ENCODE measurements at places on chromosomes 12 and 14. TPM values are rescaled to one million over a fixed set of nuclear protein-coding genes. Genes with fewer than 3 reads are reported as not detected.

DNA sequence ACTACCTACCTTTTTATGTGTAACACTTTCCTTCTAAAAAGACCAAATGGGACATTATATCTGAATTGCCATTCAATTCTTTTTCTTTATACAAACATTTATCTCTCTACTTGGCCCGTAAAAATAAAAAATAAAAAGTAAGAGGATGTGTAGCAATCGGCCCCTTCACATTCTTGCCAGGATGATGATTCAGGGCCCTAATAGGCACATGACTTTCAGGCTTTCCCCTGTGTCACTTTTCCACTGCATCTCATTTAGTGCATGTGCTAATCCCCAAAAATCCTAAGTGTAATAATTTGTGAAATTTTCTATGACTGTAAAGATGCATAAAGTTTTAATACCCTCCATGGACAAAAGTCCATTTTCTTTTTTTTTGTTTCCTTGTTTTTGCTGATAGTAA lies 23.0 kb upstream of the ATP2B1 start:
- peak; percentile 25 for DNase-seq

DNA sequence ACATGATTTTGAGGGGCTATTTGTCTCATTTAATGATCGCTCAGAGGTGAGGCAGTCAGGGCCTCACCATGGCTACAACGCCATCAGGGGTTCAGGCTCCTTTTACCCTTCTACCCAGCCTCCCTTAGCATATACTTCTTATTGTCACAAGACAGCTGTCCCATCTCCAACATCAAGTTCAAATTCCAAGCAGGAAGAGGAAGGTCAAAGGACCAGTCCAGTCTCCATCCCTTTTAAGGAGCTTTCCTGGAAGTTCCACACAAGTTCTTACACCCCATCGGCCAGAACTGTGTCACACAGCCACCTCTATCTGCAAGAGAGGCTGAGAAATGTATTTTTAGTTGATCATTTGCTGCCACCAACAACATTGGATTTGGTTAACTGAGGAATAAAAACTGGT lies 8.3 kb upstream of the TMEM106C start:
- DNase-seq, result no peak

- no peak for DNase-seq
These were observed 26.8 kb upstream of the PEX5 start for GRCh38 chr12:7162691-7163114.

DNA sequence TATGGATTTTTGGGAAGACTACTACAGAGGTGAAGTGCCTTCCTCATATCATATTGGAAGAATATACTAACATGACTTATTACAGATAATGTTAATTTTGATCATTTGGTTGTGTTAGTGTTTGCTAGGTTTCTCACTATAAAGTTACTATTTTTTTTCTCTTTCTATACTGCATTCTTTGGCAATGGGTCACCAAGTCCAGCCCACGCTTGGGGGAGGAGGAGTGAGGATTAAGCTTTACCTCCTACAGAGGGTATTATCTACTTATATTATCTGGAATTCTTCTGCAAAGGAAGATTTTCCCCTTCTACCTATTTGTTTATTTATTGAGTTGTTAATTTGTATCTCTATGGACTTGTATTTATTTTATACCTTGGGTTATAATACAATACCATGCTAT lies 31.5 kb downstream of the SCN8A start:
- no peak for DNase-seq

GRCh38 chr12:12817616-12818015 lies 4.5 kb downstream of the DDX47 start:
- DNase-seq, result no peak

GRCh38 chr14:79658221-79658620 lies 553.1 kb downstream of the DIO2 start:
- DNase-seq, result no peak

The SLCO1C1 gene
- 0.36 TPM for polyA plus RNA-seq

DNA sequence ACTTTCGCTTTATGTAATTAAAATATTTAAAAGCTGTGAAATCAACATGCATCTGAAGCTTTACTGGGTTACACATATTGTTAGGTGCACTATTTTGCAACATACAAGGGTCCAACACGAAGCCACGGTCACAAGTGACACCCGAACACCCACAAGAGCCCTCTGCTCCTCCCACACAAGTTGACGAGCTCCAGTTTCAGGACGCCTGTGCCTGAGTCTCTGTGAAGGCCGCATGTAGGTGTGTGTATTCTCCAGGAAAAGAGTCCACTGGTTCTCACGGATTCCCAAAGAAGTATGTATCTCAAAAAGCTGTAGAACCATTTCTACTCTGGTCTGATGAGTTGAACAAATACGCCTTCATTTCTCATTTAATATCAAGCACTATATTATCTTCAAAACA lies 12.0 kb downstream of the SLC15A4 start:
- no peak for DNase-seq

- DNase-seq, result peak; percentile 87
These were observed at the start of gene ABCD2 for GRCh38 chr12:39619660-39620433. ABCD2 (minus strand) TSS chr12:39619803; CDS start chr12:39619615, 188 bp downstream.

DNA sequence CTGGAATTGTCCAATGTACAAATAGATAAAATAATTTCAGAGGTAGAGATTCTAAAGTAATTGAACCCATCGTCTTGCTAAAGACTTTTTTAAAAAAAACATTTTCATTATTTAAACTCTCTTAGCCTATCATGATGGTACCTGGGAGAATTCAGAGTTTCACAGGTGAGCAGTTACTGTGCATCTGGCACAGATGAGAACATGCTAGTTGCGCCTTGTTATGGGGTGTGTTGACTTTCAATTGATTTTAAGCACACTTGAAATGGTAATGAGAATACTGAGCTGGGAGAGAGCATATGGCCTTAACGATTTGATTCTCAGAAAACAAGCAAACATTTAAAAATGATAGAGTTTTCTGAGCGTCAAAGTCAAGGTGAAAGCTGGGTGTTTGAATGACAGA lies 66.6 kb downstream of the FLRT2 start:
- DNase-seq, result no peak

DNA sequence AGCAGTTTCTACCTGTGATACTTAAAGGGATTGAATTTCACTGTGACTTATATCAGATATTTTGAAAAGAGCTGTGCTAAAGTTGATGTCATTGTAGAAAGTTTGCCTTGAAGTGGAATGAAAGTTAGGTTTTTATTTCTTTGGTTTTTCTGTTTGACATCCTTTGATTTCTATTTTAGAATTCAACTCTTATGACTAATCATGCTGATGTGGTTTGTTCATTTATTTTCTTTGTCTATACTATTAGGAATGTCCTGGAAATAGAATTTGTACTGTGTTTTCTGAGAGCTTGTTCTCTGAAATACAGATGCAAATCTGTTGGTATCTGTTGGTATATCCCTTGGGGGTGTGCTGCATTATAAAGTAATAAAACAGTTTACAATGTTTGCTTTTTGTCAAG lies 3.3 kb downstream of the CNOT2 start:
- DNase-seq, result no peak

The SERPINA12 gene
- polyA plus RNA-seq, result not detected

- no peak for DNase-seq
These were observed 82.6 kb downstream of the SLCO1A2 start for GRCh38 chr12:21252070-21252469.

- DNase-seq, result no peak
These were observed 29.6 kb downstream of the PMCH start for GRCh38 chr12:102167821-102168604.

DNA sequence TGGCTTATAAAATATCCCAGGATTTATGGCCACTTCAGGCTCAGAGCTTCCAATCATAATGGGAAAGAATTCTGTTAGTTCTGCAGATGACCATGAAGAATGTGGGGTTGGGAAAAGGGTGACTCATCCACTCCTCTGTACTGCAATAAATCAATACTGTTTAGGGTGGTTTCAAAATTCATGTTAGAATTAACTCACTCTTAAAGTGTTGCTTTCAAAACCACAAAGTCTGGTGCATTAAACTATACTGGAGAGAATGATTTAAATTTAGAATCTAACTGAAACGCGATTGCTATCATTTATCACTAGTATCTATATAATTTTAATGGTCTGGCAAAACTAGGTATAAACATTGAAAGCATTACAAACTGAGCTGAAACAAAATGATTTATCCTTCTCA lies 798 bp downstream of the CCDC198 start:
- no peak for DNase-seq

DNA sequence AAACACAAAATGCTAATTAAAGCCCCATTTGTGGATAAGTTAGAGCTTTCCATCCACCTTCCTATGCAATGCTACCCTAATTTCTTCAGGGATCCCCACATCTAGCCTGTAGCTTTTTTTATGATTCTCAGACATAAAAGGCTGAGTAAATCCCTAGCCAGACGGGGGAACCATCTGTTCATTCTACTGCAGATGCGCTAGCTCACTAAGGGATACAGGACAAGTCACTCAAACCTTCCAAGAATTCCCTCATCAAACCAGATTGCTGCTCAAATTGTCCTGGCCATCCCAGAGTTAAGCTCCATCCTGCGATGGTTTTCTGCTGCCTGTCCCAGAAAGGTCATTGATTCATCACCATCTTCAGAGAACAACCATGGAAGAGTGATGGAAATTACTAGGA lies 56.7 kb downstream of the MYRFL start:
- no peak for DNase-seq

The SARNP gene
- polyA plus RNA-seq, result 72.1 TPM

The AKT1 gene
- polyA plus RNA-seq, result 194 TPM

The RTL1 gene
- polyA plus RNA-seq, result 43.9 TPM

- no peak for DNase-seq
These were observed 23.3 kb downstream of the ZC2HC1C start for GRCh38 chr14:75092698-75093097.

GRCh38 chr12:68624933-68625332 lies 14.2 kb downstream of the RAP1B start:
- DNase-seq, result no peak

The PZP gene
- polyA plus RNA-seq, result 0.46 TPM

GRCh38 chr14:58356268-58356667 lies 39.5 kb upstream of the TOMM20L start:
- no peak for DNase-seq

The SELPLG gene
- polyA plus RNA-seq, result 3.6 TPM

DNA sequence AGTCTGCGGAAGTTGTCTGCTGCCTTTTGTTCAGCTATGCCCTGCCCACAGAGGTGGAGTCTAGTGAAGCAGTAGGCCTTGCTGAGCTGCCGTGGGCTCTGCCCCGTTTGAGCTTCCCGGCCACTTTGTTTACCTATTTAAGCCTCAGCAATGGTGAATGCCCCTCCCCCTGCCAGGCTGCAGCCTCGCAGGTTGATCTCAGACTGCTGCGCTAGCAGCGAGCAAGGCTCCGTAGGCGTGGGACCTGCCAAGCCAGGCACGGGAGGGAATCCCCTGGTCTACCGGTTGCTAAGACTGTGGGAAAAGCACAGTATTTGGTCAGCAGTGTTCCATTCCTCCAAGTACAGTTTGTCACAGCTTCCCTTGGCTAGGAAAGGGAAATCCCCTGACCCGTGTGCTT lies 143.6 kb downstream of the DYRK2 start:
- DNase-seq, result no peak

DNA sequence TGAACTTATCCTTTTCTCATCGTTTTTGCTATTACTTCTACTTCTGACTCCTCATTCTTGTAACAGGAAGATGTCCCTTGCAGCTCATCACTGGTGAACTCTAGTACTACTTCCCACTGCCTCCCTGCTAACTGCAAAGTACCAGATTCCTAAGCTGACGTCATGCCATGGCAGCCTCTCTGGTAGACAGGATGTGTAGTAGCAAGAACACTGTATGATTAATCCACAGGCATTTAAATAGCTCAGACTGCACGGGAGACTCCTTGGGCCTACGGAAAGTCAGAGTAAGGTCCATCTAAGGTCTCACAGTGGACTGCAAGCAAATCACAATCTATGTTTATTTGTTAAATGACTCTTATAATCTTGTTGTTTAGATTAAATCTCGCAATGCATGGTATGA lies 43.5 kb downstream of the DNAI7 start:
- peak; percentile 67 for DNase-seq

DNA sequence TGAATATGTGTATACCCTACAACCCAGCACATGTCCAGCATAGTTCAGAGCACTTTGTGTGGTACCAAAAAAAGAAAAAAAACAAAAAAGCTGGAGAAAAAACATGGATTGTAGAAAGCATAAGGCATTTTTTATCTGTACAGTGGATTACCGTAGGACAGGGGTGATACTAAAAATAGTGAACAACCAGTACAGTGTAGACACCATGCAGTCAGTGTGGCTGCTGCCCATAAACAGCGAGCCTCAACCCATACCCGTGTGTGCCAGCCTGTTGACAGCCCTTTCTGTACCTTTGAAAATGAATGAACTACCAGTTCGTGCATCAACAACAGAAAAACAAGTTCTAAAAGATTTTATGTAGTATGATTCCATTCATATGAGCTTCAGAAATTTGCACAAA lies 25.1 kb downstream of the RASSF8 start:
- DNase-seq, result no peak

The TMEM132C gene
- polyA plus RNA-seq, result 2.0 TPM

The OLR1 gene
- 0.50 TPM for polyA plus RNA-seq

GRCh38 chr12:82848845-82849244 lies 162.1 kb downstream of the TMTC2 start:
- no peak for DNase-seq

GRCh38 chr12:90280033-90280432 lies 571.4 kb upstream of the ATP2B1 start:
- DNase-seq, result no peak

The MMP14 gene
- polyA plus RNA-seq, result 228 TPM

DNA sequence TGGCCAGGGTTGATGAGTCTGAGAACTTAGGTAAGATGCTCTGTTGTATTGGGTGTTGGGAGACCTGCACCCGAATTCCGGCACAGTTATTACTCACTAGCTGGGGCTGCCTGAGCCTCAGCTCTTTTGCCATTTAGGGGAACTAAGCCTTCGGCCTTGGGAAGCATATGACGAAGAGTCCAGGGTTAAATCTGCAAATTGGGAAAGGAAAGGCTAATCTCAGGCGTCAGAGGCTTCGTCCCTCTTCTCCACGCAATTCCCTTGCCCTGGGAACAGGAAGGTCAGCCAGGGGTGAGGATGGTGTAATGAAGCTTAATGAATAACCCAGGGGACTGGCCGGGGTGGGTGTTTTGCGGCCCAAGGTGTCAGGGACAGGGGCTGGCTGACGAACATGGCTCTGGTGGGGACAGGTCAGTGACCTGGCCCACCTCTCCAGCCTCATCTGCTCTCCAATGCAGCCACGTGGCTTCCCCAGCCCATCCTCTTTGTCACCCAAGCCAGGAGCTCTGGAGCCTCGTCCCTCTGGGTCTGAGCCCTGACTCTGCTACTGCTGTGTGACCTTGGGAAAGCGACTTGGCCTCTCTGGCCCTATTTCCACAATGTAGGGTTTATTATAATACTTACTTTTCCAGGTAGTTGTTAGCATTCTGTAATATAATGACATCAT lies 3.8 kb upstream of the SDSL start:
- DNase-seq, result no peak

- no peak for DNase-seq
These were observed 1.9 kb downstream of the TRIM9 start for GRCh38 chr14:51092965-51093364.

- DNase-seq, result no peak
These were observed 488.5 kb downstream of the LRFN5 start for GRCh38 chr14:42095155-42095554.

DNA sequence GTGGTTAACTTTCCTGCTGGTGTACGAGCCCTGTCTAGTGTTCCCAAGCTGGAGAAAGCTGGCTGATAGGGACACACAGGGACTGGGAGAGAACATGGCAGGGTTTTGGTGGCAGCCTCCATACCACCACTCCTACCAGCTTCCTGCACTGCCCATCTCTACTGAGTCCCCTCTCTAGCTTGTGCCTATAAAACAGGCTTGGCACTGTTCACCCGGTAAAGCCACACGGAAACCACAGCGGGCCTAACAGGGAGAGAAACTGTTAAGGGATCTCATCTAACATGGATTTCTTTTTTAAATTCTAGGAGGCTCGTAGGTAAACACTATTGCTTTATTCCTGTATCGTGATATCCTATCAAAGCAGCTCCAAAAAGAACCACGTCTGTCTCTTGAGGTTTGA lies 204.7 kb downstream of the TTC7B start:
- DNase-seq, result no peak
